ENCODE measurements at places on chromosomes 5 and 9.

DNA sequence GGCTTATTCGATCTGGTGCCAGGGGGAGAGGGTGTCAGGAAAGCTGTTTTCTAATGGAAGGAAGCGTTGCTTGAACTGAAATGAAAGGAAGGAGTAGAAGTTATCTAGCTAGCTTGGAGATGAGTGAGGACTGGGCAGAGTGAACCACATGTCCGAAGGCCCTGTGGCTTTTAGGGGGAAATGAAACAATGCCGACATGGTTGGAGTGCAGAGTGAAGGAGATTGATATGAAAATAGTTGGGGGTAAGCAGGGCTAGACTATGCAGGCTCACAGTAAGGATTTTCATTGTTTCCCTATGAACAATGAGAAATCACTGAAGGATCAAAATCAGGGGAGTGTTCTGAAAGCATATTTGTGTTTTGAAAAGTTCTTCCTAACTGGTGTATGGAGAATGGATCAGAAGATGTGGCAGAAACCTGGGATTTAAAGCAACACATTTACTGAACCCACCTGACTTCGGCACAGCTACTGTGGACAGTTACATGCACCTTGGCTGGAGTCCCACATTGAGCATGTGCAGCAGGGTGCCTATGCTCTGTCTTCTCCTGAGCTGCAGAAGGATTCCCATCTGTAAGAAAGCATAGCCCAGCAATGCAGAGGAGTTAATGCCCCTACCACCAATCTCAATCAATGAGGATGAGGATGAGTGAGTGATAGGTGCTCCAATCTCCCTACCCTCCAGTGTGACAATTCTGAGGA lies 144.4 kb upstream of the TBCA start:
- no peak for DNase-seq

DNA sequence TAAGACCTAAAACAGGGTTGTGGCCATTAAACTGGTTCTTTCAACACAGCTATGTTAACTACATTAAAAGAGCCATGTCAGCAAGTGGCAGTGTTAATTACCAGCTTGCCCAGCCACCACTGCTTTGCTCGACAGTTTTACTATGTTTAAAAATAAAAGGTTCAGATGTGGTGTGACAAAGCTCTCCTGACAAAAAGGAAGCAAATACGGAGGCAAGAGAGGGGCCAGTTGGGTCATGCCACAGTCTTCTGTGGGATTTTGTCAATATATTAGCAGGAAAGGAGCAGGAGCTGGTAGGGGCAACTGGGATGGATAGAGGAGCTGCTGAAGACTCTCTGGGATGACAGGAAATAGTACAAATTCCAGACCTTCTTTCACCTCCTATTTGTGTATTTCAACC lies 113.5 kb upstream of the PCA3 start:
- DNase-seq, result no peak

- DNase-seq, result no peak
Observed at GRCh38 chr9:36450110-36450732, 50.2 kb upstream of the RNF38 start.

DNA sequence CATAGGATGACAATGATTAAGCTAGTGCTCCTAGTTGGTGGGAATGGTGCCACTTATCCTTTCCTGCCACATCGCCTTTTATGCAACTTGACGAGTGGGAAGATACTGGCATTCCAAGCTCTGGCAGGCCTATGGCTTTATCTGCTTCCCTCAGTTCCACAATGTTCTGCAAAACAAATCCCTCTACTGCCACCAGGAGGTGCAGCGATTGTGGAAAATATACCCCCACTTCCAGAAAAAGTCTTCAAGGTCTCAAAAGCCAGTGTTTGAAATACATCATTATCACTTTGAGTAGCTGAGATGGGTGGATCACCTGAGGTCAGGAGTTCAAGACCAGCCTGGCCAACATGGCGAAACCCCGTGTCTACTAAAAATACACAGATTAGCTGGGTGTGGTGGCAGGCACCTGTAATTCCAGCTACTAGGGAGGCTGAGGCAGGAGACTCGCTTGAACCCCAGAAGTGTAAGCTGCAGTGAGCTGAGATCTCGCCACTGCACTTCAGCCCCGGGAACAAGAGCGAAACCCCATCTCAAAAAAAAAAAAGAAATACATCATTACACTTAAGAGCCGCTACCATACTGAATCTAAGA lies 3.4 kb downstream of the CLINT1 start:
- peak; percentile 6 for DNase-seq

DNA sequence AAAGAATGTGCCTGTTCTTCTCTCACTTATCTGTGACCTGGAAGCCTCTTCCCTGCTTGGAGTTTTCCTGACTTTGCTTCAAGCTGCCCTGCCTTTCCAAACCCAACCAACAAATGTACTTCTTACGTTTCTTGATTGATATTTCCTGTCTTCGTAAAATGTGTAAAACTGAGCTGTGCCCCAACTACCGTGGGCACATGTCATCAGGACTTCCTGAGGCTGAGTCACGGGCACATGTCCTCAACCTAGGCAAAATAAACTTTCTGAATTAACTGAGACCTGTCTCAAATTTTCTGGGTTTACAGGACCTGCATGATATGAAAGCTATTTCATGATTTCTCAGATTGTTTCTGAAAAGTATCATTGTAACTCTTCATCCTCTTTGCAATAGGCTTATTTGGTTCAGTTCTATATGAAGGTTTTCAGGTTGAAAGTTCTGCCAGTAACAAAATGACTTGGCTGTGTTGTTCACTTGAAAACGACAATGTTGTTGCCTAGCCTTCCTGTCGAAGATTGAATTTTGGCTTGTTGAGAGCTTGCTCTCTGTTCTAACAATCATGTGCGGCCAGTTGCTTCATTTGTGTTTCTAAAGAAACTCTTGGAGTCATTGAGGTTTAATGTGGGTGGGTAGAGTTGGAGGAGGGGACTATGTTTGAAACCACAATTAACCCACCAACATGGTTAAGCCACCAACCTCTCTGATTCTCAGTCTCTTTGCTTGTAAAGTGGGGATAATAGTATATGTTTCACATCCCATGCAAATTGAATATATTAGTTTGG lies 145.6 kb downstream of the FBXL7 start:
- no peak for DNase-seq
